ENCODE measurements at places on chromosomes 16 and 17.
A peak's percentile ranks its signal among the peaks of the same experiment; 100 is the strongest.

DNA sequence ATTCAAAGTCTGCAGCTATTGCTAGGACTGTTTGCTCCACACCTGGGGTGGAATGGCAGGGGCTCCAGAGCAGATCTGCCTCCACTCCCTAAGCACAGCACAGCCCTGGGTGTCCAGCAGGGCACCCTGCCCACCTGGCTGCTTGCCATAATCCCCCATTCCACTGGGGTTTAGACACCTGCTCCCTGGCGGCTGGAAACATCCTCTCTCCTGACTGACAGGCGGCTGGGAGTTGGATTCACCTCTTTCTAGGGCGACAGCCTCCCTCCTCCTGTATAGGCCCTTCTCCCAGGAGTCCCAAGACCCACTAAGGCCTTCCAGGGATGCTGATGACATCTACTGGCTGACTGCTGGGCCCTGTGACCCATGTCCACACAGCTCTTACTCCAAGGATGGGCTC, 18.0 kb downstream of the HDAC5 start:
- DNase-seq: no peak

DNA sequence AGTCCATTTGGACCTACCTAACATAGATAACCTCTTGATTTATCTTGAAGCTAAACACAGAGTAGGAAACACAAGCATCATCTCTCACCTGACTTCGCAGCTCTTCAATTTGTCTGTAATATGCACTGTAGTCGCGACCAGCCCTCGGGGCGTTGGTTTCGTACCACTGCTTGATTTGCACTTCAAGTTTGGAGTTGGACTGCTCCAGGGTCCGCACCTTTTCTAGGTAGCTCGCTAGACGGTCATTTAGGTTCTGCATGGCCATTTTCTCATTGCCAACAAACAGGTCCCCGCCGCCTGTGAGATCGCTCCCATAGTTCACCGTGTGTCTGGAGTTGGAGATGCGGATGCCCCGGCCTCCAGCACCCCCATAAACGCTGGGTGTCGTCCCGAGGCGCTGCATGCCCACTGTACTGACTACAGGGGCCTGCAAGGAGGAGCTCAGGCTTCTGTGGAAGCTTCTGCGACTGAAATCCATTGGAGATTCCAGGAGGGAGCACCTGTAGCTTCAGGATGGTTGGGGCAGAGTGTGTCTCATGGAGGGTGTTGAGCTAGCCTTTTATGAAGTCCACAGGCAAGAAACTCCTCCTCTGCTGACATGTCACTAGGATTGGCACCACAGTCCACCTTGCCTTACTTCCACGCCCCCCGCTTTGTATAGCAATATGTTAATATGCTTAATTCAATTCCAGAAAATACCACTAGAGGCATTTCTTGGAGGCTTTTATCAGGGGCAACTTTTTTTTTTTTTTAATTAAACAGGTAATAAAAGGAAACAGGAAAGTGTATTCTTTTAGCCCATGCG, at the start of gene KRT20:
KRT20 (minus strand) TSS at position 535 of the 805 bp plus-strand sequence; CDS start at position 478, 57 bp downstream.
- no peak for DNase-seq

GRCh38 chr17:61483778-61484116, 31.5 kb downstream of the TBX4 start:
- DNase-seq: no peak

- DNase-seq: no peak
Measured at GRCh38 chr17:73874008-73874720, 229.9 kb upstream of the SDK2 start.

- DNase-seq: no peak
Measured at GRCh38 chr16:67305216-67306071, 21.1 kb downstream of the KCTD19 start.

- no peak for DNase-seq
Measured at GRCh38 chr16:26826500-26826899, 240.2 kb upstream of the C16orf82 start.

GRCh38 chr17:28700830-28701492, 10.7 kb downstream of the PROCA1 start:
- DNase-seq: no peak

GRCh38 chr16:67284699-67285646, 5.6 kb downstream of the PLEKHG4 start:
- DNase-seq: no peak

DNA sequence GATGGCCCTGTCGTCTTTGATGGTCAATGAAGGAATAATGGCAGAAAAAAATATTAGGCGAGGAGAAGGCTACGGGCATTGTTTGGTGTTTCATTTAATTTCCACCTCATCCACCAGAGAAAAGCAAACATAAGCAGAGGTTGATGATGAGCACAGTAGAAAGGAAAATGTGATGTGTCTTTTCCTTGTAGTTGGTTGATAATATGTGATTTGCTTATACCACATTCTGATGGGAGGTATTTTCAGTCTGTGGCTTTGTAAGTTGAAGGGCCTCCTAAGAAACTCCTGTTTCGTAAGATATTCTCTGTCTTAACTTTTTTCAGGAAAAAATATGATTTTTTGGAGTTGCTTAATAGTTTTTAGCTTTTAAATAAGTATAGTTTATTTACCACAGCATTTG, 215.7 kb downstream of the PRKCA start:
- DNase-seq: no peak

DNA sequence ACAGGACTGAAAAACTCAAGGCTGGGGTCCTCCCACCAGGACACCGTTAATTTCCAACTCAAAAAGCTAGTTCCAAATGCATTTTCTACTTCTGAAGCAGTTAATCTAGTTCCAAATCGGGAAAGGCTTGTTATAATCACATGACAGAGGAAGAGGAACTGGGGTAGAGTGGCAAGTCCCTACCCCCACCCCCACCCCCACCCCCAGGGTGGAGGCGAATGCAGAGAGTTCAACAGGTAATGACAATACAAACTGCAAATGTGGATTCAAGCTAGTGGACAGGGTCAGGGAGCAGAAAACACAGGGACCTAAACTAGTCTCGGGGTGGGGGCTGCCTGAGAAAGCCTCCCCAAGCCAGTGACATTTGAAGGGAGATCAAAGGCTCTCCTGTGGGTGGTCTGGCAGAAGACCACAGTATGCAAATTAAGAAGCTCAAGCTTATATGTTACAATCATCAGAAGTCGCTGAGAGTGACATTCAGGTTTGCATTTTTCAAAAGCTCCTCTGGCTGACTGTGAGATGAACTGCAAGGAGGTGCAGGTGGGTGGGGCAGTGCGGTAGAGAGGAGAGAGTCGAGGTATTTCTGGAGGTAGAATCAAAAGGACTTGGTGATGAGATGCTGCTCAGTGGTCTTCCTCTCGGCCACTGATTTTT, 56.4 kb upstream of the SLC25A19 start:
- peak; percentile 78 for DNase-seq

DNA sequence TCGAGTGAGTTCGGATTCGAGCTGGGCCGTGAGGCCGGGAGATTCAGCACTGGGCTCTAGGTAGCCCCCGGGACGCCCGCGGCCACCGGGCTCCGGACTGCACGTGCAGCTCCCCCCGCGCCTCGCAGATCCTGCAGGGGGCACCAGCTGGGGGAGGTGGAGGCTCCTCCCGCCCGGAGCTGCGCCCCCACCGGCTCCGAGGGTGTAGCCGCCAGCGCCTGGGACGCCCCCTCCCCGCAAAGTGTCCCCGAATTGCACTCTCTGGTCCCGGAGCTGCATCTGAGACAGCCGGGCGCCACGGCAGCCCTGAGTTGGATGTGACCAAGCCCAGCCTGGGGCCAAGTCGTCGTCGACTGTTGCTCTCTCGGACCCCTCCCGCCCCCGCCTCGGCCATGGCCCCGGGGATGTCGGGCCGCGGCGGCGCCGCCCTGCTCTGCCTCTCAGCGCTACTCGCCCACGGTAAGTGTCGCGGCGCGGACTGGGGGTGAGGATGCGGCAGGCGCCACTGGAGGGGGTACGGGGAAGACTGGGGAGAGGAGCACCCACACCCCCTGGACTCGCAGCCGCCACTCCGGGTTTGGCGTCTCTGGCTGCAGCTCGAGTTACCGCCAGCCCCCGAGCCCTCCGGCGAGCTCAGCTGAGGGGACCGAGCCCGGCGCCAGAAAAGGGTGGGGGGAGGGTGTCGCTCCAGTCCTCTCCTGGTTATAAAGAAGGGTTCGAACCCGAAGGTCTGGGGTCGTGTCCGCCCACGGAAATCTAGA, 1.5 kb downstream of the TMEM132E start:
- no peak for DNase-seq

GRCh38 chr16:75292691-75293090, 41.3 kb upstream of the BCAR1 start:
- DNase-seq: no peak

DNA sequence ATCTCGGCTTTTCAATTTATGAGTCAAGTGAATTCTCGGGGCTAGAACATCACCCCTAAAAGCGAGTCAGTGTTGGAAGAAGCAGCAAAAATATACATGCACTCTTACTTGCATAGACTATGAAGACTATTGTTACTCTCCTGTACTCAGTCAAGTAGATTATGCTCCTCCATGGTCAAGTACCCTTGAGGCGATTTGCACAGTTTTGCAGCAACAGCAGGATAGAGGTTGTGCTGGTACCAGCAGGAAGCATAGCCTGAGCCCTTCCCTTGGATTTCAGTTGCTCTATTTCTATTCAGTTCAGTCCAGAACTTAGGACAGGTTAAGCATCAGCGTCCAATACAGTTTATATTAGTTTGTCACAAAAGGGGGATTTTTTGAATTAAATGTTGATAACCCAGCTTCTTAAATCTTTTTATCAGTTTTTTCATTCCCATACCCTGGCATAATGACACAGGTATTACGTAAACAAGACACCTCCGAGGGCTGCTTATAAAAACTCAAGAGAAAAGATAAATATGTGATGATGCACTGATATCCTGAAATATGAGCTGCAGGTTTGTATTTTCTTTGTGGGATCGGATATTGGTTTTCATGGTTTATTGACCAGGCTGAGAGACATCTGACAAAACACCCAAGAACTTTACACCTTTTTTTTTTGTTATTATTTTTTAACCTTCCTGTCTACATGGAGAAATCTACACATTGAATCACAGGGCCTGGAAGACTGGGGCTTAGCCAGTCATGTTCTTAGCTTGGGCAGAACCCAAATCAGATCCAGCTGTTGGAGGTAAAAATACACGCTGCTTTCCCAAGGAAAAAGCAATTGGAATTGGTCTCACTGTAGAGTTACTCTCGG, 144.1 kb downstream of the PITPNC1 start:
- no peak for DNase-seq

- DNase-seq: no peak
Measured at GRCh38 chr16:12627394-12627793, 176.3 kb downstream of the CPPED1 start.

- no peak for DNase-seq
Measured at GRCh38 chr17:31509095-31509804, 117.8 kb downstream of the RAB11FIP4 start.
